Erythroblast (primary cell): ENCODE measurements at places on chromosomes 2 and 18.

DNA sequence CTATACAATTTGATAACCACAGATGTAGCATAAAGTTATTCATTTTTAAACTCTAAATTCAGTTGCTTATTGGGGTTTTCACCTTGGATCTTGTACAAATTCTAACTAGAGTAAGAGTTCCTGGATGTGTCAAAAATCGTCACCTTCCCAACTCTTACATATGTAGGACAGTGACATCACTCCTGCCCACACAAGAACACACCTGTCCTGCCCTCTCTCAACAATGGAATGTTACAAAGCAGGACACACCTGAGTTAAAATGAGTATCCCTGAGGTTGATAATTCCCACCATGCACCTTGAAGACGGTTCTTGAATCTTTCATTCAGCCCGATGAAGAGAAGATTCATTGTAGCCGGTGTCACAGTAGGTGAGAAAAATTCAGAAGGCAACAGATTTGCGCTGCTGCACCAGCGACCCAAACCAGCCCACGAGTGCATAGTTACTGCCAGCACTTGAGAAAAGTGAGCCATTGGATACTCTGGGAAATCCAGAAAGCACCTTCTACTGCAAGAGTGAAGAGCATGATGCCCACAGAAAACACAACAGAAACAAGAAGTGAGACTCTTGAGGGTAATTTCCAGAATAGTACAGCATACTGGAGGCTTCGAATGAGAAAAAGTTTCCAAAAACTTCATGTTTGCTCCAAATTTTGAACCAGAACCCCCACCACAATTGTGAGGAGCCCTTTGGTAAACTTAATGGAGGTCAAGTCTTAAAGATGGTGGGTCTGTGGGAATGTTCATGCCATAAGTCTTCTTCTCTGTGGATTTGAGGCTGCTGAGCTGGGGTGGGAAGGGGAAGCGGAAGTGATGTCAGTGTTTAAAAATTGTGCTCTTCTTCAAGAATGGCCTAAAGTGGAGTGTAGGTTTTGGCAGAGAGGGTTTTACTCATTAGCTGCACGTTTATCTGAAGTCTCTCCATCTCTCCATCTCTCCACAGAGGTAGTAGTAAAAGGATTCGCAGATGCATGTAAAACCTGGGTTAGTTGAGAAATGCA is 34.7 kb upstream of the ADAM23 start:
- DNase-seq, result no peak

DNA sequence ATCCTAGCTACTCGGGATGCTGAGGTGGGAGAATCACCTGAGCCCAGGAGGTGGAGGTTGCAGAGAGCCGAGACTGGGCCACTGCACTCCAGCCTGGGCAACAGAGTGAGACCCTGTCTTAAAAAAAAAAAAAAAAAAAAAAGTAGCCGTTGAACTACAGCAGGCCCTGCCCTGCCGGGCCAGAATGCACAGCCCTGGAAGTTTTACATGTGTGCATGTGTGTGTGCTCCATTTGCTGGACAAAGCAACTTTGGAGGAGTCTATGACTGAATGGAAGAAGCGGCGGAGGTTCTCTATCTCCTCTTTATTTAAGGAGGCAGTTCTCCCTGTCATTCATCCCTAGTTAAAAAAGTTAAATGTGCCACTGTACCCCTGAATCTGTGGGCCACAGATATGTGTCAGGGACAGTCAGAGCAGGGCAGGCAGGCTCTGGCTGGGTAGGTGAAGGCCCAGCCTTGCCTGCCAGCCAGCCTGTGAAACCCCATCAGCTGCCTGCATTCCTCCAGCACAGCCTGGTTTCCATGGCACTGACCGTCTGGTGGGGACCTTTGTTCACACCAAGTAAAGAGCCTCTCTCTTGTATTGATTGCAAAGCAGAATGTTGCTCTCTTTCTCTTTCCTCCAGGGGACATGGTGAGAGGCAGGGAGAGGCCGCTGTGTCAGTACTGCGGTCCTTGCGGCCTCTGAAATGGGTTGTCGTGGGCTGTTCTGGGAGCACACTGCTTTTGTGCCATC is 10.9 kb downstream of the LIPG start:
- DNase-seq, result no peak

DNA sequence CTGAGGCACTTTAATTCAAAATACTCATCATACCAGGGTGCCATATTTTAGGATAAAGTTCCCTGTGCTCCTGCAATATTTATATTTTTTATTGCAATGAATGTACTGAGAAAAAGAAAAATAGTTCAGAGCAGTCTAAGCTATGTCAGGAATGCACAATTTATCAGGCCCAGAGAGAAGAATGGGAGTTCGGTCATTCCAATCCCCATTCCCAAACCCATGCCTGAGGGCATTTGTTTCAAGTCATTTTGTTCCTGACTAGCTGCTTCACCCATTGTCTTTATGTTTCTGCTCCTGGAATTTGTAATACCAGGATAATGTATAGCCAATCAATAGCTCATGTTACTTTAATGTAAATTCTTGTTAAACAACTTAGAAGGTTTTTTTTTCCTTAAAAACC is 24.4 kb upstream of the FTCDNL1 start:
- DNase-seq, result no peak

DNA sequence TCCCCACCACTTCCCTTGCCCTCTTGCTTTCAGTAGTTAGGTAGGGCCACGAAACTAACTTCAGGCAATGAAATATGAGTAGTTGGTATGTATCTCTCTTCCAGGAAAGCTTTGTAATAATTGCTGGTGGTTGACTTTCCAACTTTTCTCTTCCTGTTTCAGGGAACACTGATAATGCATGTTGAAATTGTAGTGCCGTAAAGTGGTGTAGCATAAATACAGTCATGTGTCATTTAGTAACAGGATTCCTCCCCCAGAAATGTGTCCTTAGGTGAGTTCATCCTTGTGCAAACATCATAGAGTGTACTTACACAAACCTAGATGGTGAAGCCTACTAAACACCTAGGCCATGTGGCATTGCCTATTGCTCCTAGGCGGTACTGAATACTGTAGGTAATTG is 429.2 kb downstream of the PID1 start:
- DNase-seq, result no peak

GRCh38 chr2:231370749-231371429 is 24.6 kb upstream of the B3GNT7 start:
- DNase-seq, result no peak

DNA sequence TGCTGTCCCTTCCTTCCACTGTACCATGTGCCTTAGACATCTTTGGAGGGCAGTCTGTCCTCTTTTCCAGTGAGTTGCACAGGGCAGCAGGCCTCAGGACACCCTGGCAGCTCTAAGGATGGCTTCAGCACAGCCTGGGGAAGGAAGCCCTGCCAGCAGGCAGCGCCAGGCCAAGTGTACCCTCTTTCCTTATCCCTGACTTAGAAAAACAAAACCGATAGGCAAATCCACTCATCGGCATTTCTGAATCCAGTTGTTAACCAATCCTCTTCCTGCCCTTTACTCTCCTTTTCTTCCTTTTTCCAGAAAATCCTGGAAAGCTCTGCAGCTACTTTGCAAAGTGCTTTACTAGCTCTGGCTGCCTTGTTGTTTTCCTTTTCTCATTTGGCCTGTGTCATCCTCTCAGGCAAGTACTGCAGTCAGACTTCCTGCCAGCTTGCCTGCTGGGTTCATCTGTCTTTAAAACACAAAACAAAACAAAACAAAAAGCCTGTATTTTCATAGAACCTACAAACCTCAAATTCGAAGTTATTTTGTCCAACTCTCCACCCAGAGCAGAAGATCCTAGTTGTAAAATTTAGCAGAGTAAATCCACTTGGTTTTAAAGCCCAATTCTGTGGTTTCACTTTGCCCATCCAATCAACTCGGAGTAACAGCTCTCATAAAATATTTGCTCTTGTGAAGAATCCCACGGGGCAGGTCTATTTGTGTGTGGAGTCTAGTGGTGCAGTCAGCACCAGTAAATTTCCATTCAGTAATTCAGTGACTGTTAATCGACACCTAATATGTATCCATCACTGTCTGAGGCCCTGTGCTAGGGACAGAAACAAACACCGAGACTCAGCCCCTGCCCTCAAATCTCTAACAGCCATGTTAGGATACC is 45.2 kb downstream of the PCBP1 start:
- peak; percentile 83 for DNase-seq

DNA sequence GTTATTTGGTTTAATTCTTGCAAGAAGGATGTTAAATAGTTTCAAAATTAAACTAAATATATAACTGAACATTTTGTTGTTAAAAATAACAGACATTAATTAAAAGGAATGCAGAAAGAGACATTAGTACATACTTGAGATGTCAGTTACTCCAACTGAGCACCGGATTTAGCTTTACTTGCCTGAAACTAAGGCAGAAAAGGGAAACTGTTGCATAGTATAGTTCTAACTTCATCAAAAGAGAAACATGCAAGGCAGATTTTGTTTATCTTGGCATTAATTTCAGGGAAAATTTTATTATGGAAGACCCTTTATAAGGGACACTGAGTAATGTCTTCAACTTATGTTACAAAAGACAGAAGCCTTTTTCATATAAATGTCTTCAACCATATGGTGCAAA is 218.3 kb downstream of the STK39 start:
- no peak for DNase-seq

- DNase-seq, result no peak
These were observed 766.1 kb upstream of the CNTNAP5 start for GRCh38 chr2:123258877-123259539.

DNA sequence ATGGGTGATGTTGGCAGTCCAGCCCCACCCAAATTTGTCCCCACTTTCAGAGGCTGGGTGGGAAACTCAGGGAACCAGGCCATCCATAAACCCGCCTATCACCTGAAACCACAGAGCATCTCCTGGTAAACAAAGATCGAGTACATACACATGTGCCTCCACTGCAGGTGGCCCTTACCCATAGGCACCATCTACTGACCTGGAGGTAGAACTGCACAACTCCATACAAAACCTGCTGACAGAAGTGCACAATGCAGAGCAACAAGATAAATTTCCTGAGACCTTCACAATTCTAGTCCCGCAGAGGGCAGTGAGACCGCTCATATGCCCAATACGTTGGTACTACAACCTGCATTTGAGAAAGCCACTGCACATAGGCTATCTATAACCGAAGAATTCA is 856.3 kb downstream of the SUCLG1 start:
- no peak for DNase-seq

GRCh38 chr2:103161456-103162289 is 399.8 kb downstream of the TMEM182 start:
- peak; percentile 35 for DNase-seq

GRCh38 chr2:62459106-62459505 is 46.9 kb downstream of the TMEM17 start:
- no peak for DNase-seq

DNA sequence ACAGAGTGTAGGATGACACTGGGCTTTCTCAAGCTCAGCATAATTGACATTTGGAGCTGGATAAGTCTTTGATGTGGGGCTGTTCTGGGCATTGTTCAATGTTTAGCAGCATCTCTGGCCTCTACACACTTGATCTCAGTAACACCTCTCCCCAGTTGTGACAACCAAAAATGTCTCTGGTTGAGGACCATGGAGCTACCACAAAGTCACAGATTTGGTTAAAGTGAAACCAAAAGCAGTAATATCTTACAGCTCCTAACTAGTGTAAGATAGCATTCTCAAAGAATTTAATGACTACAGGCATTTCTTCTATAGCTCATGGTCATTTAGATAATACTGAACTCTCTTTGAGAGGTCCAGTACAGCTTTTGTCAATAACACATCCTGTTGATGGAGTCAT is 23.4 kb upstream of the PAX3 start:
- DNase-seq, result no peak
